ENCODE measurements at places on chromosomes 7 and 10.

GRCh38 chr7:103680161-103681144 is 234.4 kb upstream of the SLC26A5 start:
- ATAC-seq = no peak

DNA sequence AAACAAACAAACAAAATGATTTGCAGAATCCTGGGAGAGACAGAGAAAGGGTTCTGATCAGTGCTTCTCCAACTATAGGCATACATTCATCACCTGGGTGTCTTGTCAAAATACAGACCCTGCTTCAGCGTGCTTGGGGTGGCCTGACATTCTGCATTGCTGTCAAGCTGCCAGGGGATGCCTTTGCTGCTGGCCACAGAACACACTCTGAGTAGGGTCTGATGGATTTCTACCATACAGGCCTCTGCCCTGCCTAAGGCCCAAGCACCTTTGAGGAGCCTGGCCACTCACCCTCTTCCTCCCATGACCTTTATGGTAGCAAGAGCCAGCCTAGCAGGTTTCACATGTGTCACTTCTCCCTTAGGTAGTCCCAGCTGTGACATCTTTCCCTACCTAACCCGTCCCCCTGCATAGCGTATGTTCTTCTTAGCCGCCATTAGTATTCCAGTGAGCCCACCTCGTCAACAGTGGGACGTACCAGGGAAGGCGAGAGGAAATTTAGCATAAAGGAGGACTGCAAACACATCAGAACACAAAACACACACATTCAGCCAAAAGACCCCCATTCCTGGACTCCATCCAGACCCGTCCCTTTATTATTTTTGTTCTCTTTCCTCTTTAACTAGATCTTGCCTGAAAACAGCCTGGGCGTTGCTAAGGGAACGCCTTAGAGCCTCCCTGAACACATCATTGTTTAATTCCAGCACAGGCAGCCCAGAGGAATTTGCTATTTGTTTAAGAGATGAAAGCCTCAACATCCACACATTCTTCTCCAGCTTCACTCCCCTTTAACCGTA is 43.9 kb upstream of the PODXL start:
- ATAC-seq = peak; percentile 89

DNA sequence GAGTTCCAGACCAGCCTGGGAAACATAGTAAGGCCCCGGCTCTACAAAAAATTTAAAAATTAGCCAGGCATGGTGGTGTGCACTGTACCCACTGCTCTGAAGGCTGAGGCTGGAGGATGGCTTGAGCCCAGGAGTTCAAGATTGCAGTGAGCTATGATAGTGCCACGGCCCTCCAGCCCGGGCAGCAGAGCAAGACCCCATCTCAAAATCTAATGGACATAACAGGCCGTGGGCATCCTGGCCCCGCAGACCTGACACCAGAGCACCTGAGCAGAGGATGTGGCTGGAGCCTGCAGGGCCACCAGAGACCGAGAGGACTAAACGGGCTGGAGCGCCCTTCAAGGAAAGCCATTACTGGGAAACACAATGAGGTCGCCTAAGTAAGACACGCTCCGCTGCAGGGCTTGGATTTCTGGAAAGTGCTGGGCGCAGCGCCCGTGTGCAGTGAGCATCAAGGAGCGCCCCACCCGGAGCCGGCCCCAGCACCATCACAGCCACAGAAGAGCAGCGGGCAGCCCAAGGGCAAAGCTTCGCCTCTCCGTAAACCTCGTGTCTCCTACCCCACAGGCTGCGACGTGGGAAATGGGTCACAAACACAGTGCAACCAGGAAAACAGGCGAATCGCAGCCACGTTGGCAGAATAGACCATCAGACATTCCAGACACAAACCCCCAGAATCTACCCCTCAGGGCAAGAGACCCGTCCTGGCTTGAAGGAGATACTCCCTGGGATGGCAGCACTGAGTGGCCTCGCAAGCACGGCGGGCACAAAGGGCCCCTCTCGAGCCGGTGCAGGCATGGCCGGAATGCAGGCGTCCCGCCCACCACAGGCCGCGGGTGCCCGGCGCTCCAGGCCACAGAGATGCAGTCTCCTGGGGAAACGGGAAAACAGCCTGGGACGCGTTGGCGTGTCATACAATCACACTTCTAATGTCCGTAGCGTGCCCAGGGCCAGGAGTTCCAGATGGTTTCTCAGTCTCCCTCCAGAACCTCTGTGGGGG is 4.9 kb downstream of the RADIL start:
- no peak for ATAC-seq

DNA sequence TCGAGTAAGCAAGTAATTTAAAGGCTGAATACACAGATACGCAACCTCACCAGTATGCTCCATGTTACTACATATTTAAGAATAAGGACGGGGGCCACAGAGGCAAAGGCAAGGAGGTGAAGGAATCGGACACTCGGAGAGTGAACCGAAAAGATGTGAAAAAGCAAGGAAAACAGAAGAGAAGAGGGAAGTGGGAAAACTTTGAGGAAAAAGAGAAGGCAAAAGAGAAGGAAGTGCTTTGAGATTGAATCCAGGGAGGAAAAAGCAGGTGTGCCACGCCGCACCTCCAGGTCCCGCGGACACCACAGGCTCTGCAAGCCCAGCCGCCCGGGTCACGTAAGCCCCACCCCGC is 367 bp upstream of the AVL9 start:
- peak; percentile 4 for ATAC-seq

- ATAC-seq = no peak
Observed at GRCh38 chr7:74199551-74200355, 10.1 kb upstream of the LAT2 start.

GRCh38 chr7:77812290-77812685 is 13.7 kb downstream of the PHTF2 start:
- ATAC-seq = no peak

DNA sequence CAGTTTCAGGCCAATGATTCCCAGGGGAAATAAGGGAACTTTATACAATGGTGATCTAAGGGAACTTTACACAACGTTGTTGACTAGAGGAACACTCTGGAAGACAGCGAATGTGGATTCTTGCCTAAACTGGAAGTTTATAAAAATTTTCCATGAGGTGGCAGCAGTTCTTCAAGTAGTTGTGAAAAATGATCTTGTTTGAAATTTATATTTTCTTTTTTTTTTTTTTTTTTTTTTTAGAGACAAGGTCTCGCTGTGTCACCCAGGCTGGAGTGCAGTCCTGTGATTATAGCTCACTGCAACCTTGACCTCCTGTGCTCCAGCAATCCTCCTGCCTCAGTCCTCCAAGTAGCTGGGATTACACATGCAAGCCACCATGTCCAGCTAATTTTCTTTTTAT is 32.1 kb upstream of the GTF2I start:
- ATAC-seq = no peak

GRCh38 chr10:124289851-124290795 is 128.6 kb downstream of the OAT start:
- no peak for ATAC-seq

GRCh38 chr7:74449809-74450397 is 3.8 kb upstream of the GTF2IRD1 start:
- ATAC-seq = peak; percentile 35

DNA sequence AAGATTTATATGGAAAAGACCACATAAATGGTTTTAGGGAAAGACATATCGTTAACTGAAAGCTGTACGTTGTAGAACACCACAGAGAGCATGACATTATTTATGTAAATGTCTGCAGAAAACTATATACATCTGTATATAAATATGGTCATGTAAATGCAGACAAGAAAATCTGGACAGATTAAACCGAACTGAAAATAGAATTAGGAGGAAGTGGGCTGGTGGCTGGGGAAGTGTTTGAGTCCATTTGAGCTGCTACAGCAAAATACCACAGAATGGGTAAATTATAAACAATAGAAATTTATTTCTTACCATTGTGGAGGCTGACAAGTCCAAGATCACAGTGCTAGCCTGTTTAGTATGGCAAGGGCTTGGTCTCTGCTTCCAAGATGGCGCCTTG is 56.3 kb upstream of the USP6NL start:
- no peak for ATAC-seq

GRCh38 chr10:60816628-60817397 is 38.5 kb downstream of the CDK1 start:
- ATAC-seq = peak; percentile 91

DNA sequence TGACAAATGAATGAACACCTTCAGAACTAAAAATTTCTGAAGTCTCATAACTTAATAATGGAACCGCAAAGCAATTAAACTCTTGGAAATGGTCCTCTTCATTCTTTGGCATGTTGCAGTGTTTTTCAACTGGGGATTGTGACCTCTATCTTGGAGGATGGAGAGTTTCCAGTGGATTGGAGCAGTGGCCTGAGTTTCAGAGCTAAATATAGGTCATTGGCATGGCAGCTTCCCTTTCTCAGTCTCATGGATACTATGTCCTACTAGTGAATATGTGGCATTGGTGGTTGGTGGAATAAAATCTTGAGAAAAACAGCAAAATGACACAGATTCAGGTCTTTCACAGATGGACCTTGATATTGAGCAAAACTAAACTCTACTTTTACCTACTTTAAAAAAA is 24.1 kb upstream of the EPC1 start:
- no peak for ATAC-seq

DNA sequence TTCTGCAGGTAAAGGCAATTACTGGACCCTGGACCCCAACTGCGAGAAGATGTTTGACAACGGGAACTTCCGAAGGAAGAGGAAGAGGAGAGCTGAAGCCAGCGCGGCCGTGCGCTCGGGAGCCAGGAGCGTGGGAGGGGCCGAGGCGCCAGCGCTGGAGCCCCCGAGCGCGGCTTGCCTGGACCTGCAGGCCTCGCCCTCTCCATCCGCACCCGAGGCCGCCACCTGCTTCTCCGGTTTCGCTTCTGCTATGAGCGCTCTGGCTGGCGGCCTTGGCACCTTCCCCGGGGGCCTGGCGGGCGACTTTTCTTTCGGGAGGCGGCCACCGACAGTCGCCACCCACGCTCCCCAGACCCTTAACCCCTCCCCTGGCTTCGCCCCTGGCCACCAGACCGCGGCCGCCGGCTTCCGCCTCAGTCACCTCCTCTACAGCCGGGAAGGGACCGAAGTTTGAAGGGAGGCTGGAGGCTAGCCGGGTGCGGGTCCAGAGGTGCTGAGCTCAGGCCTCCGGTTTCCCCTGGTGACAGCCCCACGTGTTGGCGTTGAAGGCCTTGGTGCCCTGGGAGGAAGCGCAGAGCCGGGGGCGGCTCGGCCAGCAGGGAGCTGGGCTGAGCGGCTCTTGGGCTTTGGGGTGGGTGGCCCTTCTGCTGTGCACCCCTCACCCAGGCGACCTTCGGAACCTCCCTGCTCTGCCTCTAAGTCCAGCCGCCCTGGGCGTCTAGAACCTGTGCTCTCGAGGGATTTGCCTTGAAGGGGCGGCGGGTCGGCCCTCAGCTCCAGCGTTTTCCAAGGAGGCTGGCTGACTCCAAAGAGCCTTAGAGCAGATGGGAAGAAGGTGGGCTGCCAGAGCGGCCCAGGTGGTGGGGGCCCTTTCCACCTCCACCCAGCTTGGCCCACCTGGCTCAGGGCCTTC is 1.8 kb downstream of the FOXI2 start:
- no peak for ATAC-seq

GRCh38 chr10:84076540-84077195 is 62.6 kb upstream of the GHITM start:
- no peak for ATAC-seq

DNA sequence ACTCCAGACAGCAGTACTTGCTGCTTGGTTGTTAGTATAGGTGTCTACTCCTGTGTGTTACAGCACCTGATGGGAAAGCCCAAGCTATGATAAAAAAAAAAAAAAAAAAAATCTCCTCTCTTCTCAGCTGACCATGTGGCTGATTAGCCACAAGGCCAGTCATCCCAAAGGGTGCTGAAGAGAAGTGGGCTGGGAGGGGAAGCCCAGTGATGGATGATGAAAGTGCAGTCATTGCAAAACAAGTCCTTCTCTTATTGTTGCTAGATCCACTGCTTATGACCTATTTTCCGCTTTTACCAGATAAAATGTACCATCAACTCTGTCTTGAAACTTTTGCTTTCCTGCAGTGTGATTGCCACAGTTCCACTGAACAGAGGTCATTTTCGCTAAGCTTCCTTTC is 1092.5 kb upstream of the C7orf33 start:
- no peak for ATAC-seq

DNA sequence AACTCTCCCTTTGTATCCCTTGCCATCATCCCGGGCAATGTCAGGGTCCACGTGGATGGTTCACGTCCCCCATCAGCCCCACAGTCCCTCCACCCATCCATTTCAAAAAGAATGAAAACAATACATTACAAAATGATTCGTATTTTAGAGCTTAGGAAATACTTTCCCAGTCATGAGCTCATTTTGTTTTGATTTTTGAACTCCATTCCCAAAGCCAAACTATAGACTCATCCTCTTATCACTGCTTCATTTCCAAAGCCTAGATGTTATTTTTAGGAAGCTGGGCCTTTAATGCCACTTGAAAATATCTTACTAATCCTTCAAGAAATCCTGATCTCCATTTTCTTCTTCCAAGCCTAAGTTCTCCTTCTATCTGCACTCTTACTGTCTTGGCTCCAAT is 72.1 kb downstream of the WNT2 start:
- ATAC-seq = no peak
